CD4-positive, alpha-beta T cell treated with Interleukin-6 for 4 hours (primary cell): ENCODE measurements at places on chromosomes 3 and 15.

GRCh38 chr3:21449738-21450137, 301.3 kb downstream of the ZNF385D start:
- DNase-seq: no peak

DNA sequence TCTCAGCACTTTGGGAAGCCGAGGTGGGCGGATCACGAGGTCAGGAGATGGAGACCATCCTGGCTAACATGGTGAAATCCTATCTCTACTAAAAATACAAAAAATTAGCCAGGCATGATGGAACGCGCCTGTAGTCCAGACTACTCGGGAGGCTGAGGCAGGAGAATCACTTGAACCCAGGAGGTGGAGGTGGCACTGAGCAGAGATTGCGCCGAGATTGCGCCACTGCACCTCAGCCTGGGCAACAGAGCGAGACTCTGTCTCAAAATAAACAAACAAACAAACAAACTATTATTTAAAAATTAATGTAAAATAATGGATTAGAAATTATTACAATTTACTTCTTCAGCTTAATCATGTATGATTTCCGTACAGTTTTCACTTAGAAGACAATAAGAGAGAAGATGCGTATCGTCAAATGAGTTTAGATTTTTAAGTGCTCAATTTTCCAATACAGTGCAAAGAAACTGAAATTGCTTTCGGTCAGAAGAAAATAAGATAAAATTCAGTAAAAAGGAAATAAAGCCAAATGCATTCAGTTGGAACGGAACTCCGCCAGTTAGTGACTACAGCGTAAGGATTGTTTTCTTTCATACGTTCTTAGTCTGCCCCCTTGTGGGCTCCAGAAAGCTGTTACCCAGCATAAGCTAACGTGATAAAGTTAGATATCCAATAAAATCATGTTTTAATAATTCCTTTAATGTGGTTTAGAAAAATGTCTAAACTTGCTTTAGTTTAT, 24.8 kb downstream of the AADAC start:
- peak; percentile 30 for DNase-seq

DNA sequence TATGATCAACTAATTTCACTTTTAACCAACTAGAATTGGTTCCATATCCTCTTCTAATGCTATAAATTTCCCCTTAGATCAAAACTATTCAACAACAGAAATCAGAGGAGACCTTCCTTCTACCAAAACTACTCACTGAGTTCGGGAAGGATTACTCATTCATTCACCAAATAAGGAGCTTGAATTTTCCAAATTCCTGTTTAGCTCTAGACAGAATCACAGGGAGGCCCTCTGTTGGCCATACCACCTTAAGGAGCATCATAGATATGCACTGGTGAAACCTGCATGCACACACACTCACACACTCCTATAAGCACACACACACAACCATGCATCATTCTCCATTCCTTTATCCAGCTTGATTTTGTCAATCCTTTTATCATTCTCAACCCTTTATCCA, 49.0 kb downstream of the SUCLG2 start:
- DNase-seq: peak; percentile 21

- DNase-seq: no peak
Measured at GRCh38 chr3:62550439-62550838, 177.1 kb upstream of the FEZF2 start.

DNA sequence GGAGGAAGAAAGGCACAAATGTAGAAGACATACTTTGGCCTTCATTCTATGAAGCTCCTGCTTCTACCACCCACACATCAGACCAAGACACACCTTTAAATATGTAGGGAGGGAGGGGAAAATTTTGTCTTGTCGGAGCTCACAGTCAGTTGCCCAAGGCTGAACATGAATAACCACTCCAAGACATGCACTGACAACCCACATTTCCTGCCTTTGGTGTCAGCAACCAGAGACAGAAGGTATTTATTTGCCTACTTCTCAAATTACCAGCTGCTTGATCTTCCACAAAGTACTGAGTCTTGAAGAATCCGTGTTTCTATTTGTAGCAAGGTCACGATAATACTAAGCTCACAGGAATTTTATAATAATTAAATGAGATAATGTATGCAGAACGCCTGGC, 169.7 kb downstream of the KCNMB2 start:
- no peak for DNase-seq

DNA sequence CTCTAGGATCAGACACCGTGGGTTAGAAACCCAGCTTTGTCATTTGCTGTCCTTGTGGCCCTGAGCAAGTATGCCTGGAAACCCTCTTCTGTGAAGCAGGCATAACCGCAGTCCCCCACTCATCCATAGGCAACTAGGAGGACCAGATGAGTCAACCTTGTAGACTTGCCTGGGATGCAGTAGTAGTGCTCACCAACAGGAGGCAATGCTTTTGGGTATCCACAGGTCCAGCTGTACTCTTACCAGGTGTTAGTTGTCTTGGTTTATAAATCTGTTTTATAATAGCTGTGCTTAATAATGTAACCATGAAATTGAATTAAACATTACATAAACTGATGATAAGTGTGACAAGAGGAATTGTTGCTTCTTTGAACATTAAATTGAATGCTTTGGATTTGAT, 389.3 kb downstream of the IL20RB start:
- no peak for DNase-seq

- DNase-seq: no peak
Measured at GRCh38 chr3:190607021-190607420, 93.1 kb downstream of the IL1RAP start.

DNA sequence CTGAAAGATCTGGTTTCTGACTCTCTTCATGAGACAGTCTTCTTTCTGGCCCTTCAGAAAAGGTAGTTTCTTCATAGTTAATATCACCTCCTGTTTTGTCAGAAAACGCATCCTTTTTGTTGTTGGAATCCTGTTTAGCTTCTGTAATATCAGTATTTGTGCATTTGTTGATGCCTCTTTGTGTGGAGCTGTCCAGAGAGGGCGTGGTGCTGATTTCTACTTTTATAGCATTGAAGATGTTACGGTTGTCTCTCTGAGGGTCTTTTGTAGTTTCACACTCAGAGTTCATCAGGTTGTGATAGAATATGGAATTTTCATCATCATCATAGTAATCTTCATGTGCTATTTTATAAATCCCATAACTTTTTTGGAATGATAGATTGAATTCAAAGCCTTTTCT, 8.9 kb downstream of the GPR149 start:
- DNase-seq: no peak

DNA sequence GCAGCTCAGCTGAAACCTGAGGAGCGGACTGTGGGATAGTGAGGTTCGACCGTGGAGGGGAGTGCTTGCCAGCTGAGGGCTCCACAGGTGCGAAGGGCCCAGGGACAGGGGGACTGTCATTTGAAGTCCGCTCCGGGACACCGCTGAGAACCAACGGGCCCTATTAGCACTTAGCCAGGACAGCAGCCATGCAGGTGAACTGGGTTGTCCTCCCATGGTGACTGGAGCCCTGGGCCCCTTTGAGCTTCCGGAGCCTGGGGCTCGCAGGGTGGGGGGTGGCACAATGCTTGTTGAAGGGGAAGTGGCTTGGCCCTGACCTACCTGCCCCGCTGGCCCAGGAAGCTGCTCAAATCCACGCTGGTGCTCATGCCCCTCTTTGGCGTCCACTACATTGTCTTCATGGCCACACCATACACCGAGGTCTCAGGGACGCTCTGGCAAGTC, 24.7 kb downstream of the PTH1R start:
- DNase-seq: no peak

DNA sequence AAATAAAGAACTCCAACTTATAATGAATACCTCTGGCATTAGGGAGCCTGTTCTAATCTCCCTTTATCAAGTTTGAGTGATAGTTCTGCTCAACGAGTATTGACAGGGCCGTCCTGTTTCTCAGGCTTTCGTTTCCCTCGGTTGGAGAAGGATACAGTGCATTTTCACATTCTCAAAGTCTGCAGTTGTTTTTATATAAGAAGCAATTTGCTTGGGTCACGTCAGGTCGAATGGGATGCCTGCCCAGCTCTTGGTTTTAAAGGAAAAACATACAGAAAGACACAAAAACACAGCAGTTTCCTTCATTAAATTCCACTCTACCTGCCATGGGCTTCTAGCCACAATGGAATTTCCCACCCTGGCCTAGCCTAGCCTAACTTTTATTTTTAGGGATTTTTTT, 366.3 kb downstream of the TIGIT start:
- no peak for DNase-seq

DNA sequence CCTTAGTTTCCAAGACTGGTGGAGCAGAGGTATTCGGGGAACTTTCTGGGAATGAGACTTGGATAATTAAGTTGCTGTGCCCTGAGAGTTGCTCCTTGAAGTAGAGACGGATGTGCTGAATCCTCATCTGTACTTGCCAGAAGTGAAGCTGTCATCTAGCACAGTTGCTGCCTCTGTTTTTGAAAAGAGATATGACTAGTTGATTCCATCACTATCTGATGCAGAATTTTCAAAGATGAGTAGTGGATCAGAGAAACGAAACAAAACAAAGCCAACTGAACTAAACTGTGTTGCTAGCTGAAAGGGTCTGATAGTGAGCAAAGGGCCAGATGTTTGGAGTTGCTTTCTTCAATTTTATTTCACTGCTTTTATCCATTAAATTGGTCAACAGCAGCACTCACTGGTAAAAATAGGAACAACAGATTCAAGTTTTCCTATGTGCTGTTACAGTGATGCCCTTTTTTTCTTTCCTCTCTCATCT, 52.7 kb downstream of the MITF start:
- no peak for DNase-seq

DNA sequence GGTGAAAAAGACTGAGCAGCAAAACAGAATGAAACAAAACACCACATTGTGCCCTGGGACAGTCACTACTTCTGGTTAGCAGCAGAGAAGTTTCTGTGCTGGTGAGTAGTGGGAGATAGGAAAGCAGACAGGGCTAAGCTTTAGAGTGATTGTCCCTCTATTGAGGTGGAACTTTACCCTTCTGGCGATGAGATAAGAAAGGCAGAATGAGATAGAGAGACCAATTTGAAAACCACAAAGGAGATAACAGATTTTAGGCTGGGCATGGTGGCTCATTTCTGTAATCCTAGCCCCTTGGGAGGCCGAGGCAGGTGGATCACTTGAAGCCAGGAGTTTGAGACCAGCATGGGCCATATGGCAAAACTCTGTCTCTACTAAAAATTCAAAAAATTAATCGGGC, 208.5 kb downstream of the TBL1XR1 start:
- no peak for DNase-seq

- DNase-seq: no peak
Measured at GRCh38 chr3:120170223-120170622, 76.0 kb upstream of the GSK3B start.

- DNase-seq: peak; percentile 77
Measured at GRCh38 chr15:74053941-74054529, 28.3 kb downstream of the GOLGA6A start.

GRCh38 chr3:16392717-16393116, 120.8 kb downstream of the RFTN1 start:
- no peak for DNase-seq

DNA sequence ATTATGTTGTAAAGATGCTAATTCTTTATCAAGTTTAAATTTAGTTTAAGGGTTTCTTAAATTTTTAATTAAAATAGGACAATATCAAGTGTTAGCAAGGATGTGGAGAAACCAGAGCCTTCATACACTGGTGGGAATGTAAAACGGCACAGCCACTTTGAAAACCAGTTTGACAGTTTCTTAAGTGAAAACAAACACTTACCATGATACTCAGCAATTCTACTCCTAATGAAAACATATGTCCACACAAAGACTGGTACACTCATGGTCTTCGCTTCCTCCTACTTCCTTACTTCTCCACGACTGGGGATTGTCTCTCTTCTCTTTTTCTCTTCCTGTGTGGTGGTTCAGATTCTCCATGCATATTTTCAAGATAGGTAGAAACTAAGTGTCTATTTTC, 9.2 kb downstream of the SKIC8 start:
- no peak for DNase-seq

GRCh38 chr3:196821806-196822355, 45.8 kb upstream of the SENP5 start:
- no peak for DNase-seq

GRCh38 chr3:16429086-16429485, 84.4 kb downstream of the RFTN1 start:
- DNase-seq: no peak

DNA sequence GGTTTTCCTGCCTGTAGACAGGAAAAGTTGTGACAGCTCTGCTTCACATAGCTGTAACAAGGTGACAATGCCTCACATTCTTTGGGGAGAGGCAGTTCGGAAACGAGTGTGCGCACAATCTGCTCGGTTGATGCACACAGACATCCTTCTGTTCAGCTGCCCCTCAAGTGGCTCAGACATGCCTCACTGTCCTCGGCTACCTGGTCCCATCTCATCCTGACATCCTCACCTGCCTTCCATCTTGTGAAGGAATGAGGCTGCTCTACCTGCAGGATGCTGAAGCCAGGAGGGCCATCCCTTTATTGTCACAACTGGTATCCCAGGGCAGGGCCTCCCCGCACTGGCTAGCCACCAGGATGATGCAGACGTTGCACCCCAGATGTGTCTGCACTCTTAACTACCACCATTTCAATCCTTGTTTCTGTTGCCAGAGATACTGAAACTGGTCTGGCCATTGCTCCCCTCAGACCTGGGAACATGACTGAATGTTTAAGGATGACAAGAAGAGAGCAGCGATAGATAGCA, 19.4 kb downstream of the SRPRB start:
- DNase-seq: no peak

- no peak for DNase-seq
Measured at GRCh38 chr3:187456250-187456649, 88.1 kb downstream of the RTP4 start.

- DNase-seq: no peak
Measured at GRCh38 chr3:13498354-13499060, 18.4 kb downstream of the HDAC11 start.

DNA sequence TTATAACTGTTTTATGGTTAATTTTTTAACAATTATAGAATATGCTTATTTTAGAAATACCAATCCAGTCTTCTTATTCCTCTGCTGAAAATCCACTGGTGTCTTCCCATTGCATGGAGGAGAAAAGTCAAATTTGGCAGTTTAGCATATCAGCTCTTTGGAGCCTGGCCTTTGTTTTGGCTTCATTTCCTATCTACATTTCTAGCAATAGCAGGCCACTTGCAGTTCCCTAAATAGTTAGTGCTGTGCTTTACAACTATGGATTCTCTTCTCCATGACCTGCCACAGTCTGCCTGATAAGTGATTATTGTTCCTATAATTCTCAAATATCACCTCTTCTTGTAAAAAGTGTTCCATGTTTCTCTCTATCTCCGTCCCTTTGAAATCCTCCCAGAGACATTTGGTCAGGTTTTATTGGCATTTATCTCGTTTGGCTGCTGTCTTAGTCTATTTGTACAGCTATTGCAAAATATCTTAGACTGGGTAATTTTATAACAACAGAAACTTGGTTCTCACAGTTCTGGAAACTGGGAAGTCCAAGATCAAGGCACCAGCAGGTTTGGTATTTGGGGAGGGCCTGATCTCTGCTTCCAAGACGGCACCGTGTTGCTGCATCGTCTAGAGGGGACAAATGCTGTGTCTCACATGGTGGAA, 8.2 kb upstream of the SEC22A start:
- no peak for DNase-seq

- DNase-seq: no peak
Measured at GRCh38 chr15:93649691-93650235, 560.8 kb upstream of the RGMA start.

- no peak for DNase-seq
Measured at GRCh38 chr15:83747050-83747717, 93.3 kb downstream of the ADAMTSL3 start.
